HuH-7.5 (cell line): ENCODE measurements at places on chromosomes 16 and 17.

DNA sequence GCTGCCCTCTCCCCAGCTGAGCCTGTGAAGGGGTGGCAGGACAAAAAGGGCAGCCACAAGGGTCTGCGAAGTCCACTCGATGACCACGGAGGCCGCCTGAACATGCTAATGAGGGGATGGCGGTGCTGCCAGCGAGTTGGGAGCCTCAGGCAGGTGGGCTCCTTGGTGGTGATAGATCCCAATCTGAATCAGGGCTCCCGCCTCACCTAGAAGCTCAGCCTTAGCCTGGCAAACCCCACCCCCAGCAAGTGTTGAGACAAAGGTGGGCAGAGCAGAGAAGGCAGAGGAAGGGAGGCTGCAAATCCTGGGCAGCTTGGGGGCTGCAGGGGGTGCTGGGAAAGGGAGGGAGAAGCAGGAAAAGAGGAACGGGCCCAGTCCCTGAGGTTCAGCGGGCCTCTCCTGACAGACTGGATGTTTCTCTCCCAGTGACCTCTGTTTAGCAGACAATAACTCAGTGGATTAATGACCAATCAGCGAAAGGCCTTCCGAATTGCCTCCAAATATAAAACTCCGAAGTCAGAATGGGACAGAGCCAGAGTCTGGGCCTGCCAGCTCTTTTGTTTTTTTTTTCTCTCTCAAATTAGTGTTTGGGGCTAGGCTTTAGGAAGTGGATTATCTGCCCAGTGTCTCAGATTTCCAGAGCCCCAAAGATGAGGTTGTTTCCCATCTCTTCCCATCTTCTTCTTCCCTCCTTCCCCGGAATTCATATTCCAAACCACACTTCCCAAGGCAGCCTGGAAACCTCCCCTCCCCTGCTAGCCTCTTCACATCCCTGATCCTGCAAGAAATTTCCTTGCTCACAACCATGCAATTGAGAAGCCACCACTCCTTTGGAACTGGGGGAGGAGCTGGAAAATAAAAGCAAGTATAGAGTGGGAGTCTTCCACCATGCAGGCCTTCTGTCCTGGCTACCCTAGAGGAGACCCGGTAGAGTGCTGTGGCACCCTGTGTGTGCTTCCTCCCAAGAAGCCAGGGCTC is 15.2 kb upstream of the HOXB2 start:
- DNase-seq, result no peak

GRCh38 chr17:65593092-65593854 is 31.8 kb upstream of the AXIN2 start:
- no peak for DNase-seq

- DNase-seq, result no peak
Measured at GRCh38 chr16:27722207-27722606, 172.3 kb downstream of the KATNIP start.

DNA sequence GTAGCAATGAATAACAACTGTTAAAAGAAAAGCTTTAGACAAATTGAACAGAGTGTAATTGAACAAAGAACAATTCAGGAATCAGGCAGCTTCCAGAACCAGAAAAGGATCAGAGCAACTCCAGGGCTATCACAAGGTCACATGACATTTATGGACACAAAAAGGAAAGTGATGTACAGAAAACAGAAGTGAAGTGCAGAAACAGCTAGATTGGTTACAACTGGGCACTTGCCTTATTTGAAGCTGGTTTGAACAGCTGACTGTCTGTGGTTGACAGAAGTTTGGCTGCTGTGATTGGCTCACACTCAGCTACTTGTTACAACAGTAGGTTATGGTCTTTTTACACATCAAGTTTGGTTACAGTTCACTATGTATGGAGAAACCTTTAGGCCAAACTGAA is 14.8 kb downstream of the EFCAB5 start:
- no peak for DNase-seq

GRCh38 chr17:31488982-31489294 is 97.5 kb downstream of the RAB11FIP4 start:
- DNase-seq, result no peak

- no peak for DNase-seq
Measured at GRCh38 chr17:42190491-42191274, 3.6 kb downstream of the GHDC start.

DNA sequence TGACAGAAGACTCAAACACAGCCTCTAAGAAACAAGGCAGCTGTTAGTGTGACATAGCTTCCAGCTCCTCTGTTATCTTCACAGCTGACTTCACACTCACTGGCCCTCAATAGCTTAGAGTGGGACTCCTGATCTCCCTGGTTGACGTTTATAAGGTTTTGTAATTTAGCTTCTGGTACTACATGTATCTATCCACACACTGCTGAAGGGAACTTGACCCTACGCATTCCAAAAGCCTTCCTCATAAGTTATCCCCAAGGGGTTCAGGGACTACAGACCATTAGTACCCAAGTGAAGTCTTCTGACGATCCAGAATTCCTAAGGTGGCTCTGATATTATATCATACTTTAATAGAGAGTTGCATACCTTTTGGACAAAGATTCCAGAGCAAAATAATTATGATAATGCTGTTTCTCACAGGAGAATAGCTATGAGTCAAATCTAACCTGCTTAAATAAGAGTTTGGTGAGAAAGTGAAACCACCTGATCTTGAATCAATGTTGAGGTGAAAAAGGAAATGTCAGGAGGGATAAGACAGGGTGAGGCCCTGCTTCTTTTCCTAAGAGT is 14.5 kb downstream of the ACACA start:
- DNase-seq, result no peak

DNA sequence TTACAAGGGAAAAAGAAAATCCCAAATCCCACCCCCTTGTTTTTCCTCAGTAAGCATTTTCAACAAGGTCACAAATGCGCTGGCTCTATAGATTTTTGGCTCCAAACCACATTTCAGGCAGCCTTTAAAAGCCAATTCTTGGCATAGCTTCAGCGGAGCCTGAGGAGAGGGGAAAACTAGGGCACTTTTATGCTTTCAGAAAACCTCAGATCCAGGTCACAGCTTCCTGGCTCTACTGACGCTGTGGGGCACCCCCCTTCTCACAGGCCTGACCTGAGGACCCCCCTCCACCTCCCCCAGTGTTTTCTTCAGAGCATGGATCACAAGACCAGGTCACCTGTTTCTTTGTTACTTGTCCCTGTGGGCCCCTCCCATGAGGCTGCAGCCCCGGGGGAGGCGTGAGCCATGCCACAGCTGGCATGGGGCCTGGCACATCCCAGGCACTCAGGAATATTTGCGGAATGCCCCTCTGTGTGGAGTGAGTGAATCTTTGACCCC is 30.1 kb upstream of the MTSS2 start:
- DNase-seq, result no peak

DNA sequence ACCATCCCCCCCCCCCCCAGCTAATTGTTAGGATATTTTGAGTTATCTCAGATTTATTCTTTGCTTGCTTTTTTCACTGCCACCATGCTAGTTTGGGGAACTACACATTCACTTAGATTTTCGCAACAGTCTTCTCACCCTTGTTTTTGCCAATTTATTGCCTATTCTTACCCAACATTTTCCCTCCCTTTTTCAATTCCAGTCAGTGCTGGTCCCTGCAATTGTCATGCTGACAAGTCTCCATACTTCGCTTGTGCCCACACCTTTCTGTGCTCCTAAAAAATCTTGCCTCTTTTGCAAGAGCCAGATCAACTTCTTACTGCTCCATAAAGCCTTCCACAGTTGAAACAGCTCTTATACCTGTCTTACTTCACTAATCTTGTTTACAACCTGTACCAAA is 16.3 kb downstream of the TNRC6A start:
- no peak for DNase-seq

DNA sequence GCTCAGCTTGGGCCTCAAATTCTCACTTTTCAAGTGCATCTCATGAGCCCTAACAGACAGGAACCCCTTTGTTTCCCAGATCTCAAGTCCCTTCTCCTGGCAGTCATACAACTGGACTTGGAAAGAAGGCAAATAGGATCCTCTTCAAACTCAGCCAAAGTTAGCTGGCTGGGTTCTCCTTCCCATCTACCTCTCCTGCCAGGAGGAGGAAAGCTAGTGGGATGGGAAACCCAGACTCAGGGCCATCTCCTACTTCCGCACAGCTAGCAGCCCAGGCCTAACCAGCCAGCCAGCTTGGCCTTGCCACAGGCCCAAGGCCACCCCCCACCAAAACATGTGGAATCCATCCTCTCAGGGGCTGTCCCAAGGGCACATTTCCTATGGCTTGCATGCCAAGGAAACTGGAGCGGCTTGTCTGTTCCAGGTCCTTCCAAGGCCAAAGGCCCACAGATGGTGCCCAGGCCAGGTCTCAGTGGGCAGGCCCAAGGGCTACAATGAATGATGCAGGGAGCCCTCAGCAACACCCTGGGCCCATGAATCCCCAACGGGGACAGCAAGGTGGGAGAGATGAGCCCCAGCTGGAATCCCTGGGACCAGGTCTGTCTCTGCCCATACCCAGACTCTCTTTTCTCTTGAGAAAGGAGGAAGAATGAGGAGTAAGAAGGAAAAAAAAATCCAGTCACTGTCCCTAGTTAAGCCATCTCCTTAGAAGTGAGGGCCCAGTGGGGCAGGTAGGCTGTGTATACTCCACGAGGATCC is 1.7 kb downstream of the SMARCD2 start:
- DNase-seq, result no peak

DNA sequence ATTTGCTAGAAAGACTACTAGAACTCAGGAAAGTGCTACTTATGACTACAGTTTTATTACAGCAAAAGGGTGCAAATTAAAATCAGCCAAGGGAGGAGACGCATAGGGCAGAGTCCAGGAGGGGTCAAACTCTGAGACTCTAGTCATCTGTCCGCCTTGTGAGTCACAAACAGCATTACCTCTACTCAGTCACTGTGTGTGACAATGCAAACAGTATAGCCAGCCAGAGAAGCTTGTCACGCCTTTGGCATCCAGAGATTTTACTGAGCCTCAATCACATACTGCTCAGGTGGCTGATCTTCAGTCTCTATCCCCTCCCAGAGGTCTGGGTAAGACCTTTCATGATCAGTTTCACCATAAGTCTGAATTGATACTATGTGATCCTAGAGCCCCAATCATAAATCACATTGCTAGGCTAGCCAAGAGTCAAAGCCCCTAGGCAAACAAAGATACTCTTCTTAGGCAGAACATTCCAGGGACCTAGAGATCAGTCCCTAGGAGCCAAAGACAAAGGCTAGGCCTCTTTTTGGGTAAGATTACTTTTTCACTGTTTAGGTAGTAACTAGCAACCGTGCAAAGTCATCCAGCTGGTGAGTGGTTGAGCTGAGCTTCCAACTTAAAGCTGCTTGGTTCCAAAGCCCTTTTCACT is 48.8 kb upstream of the CLEC19A start:
- DNase-seq, result peak; percentile 25

DNA sequence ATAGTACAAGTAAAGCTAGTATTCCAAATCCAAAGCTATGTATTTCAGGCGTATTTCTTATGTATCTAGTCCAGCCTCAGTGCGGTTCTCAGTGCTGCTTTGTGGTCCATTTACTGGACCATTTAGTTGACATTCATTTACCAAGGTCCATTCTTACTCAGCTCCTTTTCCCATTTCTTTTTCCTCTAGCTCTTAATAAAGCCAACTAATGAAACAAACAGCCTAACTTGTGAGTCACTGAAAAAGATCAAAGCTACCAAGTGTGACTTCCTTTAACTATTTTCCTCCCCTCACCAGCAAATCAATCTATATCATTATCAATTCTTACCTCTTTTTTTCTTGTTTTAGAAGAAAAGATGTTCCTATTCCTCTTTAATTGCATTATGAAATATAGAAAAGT is 64.0 kb downstream of the CYB561 start:
- no peak for DNase-seq

DNA sequence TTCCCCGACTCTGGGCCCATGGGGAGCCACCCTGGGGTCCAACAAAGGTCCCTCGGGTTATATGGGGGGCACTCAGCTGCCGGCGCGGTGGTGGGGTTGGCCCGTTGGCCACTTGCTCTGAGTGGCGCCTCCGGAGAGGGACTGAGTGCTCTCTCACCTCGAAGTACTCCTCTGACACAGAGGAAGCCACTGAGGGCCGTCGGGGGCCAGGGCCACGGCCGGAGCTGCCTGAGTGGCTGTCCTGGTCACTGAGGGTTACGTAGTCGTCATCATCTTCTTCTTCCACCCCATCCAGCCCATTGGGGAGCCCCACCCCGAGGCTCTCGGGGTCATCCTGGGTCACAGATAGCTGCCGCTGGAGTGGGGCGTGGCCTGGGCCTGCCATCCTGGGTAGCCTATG is 25.7 kb downstream of the SLC5A10 start:
- no peak for DNase-seq

GRCh38 chr17:46135879-46136563 is 57.2 kb downstream of the KANSL1 start:
- DNase-seq, result no peak

DNA sequence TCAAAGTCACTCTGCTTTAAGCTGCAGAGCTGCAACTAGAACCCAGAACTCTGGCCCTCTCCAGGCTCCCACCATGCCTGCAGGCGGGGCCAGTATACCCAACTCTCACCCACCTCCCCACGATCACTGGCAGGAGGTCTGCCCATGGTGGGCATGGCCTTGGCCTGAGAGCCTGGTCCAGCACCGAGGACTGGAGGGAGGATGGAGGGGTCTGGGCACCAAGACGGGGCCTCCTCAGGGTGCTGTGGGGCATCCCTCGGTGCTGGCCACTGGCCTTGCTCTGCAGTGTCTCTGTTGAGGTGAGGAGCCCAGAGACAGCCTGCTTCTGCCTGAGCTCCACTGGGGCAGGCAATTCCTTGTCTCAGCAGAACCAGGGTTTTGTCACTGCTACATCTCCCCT is 1.5 kb upstream of the KRT16 start:
- DNase-seq, result no peak

GRCh38 chr17:71171270-71171669 is 949.5 kb upstream of the SOX9 start:
- no peak for DNase-seq

GRCh38 chr17:62017496-62017895 is 47.6 kb downstream of the MED13 start:
- DNase-seq, result no peak

DNA sequence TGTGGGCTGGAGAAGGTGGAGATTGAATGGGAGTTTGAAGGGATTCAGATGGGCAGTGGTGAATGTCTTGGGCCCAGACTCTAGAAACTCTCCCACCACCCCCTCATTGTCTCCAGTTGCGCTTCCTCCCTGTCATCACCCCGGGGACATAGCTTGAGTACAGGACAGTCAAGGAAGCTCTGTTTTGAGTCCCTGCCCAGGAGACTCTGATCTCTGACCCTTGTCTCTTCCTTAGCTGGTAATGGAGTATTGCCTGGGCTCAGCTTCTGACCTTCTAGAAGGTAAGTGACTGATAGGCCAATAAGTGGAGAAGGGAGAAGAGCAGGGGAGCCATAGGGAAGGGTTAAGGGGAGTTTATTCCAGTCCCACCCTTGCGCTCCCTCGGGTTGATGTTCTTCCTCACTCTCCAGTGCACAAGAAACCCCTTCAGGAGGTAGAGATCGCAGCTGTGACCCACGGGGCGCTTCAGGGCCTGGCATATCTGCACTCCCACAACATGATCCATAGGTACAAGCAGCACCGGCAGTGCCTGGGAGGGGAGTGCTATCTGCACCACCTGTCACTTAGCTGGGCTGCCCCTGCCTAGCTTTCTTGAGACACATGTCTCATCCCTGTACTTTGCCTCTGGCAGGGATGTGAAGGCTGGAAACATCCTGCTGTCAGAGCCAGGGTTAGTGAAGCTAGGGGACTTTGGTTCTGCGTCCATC is 5.0 kb downstream of the TAOK2 start:
- no peak for DNase-seq

GRCh38 chr17:78789663-78790181 is 7.6 kb upstream of the CYTH1 start:
- DNase-seq, result no peak
